Neural crest cell (in vitro differentiated cells): ENCODE measurements at places on chromosomes 12 and 14.

- DNase-seq, result no peak
Measured at GRCh38 chr12:25315388-25315787, 64.7 kb upstream of the KRAS start.

DNA sequence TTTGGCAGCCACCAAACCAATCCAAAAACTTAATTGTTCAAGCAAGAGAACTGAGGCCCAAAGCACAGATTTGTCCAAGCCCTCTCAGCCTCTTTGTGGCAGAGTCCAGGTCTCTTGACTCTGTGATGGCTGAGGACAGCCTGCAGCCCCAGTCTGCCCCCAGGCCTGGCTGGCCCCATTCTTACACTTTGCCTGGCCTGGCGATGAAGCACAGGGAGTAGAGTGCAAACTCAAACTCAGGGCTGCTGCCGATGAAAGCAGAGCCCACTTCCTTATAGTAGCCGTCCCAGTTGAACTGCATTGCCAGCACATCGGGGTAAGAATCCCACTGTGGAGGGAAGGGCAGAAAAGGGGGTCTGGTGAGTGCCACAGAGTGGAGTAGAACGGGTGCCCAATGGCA is 5.6 kb upstream of the RPAP3 start:
- DNase-seq, result no peak

GRCh38 chr12:18718462-18718861 is 19.4 kb downstream of the PLCZ1 start:
- no peak for DNase-seq

- no peak for DNase-seq
Measured at GRCh38 chr14:68770553-68771286, 22.1 kb downstream of the ZFP36L1 start.

- no peak for DNase-seq
Measured at GRCh38 chr12:13718271-13718670, 263.1 kb downstream of the GRIN2B start.

DNA sequence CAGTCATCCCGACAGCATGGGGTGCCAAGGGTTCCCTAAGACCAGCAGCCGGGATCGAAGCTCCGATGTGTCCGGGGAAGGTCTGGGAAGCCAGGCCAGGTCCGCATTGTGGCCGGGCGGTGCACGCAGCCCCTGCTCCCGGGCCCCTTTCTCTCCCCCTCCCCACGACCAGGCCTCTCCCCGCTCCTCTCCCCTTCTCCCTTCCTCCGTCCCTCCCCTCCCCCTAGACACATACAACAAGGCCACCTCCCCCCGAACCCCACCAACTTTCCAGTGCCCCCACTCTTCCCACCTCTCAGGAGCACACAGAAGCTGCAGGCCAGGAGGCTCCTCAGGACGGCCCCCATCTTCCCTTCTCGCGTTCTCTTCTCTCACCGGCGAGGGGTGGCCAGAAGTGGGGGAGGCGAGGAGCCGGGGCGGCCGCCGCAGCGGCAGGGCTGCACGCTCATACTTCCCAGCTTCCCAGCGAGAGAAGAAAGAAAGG is 413 bp downstream of the LRP6 start:
- no peak for DNase-seq

DNA sequence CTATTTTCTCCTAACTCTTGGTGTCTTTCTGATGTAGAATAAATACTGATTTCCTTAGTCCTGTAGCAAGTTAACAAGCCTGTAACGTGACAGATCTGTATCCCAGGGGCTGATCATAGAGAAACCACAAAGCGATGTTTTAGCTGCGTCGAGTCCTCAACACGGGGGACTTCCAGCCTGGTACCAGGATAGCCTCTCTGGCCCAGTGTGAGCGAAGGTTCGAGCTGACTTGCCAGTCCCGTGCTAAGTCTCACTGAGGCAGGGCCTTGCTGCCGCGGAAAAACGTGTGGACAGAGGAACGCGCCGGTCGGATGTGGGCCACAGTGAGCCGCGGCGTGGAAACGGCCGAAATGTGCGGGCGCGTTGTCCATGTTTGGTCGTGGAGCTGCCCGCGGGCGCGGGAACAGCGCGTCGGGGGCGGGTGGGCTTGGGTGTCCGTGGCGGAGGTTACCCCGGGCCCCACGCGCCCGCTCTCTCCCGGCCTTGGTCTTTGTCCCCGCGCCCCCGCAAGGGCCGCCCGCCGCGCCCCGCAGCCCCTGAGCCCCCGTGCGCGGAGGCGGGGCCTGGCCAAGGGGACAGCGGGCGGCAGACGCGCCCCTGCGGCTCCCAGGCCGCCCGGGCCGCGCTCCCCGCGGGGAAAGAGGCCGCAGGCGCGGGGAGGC is 531 bp upstream of the EML1 start:
- peak; percentile 32 for DNase-seq

- no peak for DNase-seq
Measured at GRCh38 chr14:98181241-98181640, 1090.8 kb downstream of the BCL11B start.

DNA sequence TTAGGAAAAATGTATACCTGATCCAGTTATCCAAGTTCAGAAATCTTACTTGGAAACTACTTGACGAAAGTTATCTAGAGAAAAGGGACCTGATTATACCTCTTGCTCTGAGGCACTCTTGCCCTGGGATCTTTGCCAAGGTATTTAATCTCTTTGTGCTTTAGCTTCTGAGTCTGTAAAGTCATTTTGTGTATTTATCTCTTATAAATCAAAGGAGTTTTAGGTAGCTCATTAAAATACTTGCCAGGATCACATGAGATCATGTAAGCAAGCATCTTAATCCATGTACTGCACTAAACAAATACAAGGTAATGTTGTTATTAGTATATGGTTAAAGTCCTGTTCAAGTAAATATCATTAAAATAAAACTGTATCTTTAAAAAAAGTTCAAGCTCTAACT is 147.5 kb downstream of the IPO8 start:
- no peak for DNase-seq

GRCh38 chr12:25376407-25376806 is 125.7 kb upstream of the KRAS start:
- DNase-seq, result no peak

GRCh38 chr12:21476949-21477348 is 24.5 kb downstream of the RECQL start:
- DNase-seq, result no peak

- DNase-seq, result no peak
Measured at GRCh38 chr12:126432780-126433179, 1367.5 kb downstream of the AACS start.

DNA sequence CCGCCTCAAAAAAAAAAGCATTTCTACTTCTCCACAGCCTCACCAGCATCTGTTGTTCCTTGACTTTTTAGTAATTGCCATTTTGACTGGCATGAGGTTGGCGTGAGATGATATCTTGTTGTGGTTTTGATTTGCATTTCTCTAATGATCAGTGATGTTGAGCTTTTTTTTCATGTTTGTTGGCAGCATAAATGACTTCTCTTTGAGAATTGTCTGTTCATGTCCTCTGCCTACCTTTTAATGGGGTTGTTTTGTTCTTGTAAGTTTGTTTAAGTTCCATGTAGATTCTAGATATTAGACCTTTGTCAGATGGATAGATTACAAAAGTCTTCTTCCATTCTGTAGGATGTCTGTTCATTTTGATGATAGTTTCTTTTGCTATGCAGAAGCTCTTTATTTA is 182.9 kb downstream of the FOXG1 start:
- DNase-seq, result no peak

GRCh38 chr12:92079054-92079385 is 66.6 kb downstream of the BTG1 start:
- no peak for DNase-seq

DNA sequence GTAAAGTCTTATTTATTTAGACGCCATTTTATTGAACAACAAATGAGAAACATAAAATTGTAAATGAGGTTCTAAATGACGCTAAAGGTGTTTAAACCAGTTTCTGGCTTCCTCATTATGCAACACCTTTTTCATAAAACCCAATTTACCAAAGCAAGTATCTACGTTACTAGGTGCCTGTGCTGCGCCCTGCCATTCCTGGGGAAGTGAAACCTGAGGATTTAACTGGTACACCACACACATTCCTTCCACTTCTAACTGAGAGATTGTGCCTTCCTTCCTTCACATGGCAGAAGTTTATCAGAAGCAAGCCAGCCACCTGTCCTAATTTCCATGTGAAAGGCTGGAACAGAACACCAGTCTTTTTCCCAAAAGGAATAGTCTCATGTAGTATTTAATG is 40.3 kb upstream of the GCH1 start:
- no peak for DNase-seq

- no peak for DNase-seq
Measured at GRCh38 chr12:38585086-38585485, 268.5 kb downstream of the ALG10B start.

DNA sequence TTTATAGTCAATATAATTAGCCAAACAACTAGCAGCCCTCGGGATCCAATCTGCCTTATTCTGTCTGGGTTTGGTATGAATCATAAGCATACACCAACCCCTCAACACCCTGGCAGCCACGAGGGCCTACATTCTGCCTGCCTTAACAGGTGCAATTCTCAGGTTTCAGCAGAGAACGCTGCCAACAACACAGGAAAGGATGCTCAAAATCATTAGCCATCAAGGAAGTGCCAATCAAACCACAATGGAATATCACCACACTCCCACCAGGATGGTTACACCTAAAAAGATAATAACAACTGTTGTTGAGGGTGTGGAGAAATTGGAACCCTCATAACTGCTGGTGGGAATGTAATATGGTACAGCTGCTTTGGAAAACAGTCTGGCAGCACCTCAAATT is 122.8 kb downstream of the TTC7B start:
- DNase-seq, result no peak

GRCh38 chr12:106387848-106388377 is 30.4 kb downstream of the POLR3B start:
- no peak for DNase-seq

DNA sequence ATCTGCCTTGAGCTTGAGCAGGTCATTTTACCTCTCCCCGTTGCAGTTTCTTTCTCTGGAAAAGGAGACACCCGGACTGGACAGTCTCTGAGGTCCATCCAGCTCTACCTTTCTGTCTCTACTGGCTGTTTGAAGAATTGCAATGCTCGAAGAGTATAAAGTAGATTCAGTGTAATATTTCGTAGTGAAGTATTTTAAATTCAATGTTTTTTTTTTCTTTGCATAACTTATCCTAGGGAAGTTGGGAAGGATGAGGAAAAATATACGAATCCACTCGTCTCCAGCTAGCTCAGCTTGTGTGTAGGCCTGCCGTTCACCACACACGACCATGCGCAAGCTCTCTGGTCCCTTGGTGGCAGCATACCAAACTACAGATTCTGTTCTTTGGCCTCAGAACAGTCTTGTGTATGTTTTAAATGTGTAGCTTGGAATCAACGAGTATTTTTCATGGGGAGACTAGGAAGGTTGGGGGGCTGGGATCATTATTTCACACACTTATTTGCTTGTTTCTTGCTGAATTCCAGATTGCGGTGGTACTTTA is 307.9 kb downstream of the CACNA1C start:
- DNase-seq, result no peak

GRCh38 chr12:75065482-75065881 is 144.2 kb downstream of the KCNC2 start:
- DNase-seq, result no peak

GRCh38 chr12:95859947-95860850 is 1.4 kb downstream of the SNRPF start:
- no peak for DNase-seq

GRCh38 chr14:29077916-29078315 is 311.3 kb downstream of the FOXG1 start:
- no peak for DNase-seq

DNA sequence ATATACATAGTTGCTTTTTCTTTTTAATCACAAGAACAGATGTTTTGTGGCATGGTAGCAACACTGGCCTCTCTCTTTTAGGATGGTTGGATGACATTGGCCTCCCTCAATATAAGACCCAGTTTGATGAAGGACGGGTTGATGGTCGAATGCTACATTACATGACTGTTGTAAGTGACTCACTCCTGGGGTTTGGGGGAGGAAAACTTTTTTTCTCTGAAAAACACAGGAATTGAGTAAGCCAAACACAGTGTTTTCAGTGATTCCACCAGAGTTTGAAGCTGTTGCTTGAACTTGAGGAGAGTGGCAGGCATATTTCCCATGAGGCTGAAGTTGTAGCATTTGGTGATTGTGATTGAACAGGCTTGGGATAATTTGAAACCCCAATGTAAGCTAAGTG is 13.7 kb upstream of the REP15 start:
- no peak for DNase-seq

DNA sequence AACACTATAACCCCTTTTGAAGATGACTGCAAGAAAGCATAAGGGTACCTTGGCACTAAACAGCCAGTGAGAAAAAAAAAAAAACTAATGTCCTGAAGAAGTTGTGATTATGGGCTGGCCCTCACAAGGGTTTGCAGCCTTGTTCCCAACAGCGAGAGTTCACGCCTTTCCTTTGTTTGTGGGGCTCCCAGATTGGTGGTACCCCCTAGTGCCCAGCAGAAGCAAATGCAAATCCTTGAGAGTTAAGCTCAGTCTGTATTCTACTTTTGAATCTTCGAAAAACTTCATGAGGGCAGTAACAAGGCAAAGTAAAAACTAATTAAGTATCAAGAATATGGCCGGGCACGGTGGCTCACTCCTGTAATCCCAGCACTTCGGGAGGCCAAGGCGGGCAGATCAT is 238.9 kb upstream of the LMO3 start:
- DNase-seq, result no peak

- DNase-seq, result no peak
Measured at GRCh38 chr14:103293465-103293864, 40.6 kb upstream of the EIF5 start.

GRCh38 chr14:72745991-72746980 is 147.6 kb downstream of the DPF3 start:
- DNase-seq, result no peak

DNA sequence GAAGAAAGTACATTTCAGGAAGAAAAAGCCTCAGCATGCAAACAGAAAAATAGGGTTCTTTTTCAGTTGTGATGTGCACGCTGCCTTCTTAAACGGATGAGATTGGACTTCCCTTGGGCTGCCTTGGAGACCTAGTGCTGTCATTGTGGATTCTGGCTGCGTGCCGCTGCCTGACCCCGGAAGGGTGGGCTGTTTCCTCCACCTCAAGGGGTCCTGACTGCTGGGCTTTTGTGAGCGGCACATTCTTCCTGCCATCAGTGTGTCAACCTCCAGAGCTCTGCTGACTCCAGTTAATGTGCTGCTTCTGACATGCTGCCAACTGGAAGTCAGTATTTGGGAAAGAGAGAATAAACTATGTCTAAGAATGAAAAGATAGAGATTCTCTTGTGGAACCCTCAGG is 25.1 kb downstream of the CCNK start:
- no peak for DNase-seq

- DNase-seq, result no peak
Measured at GRCh38 chr14:59032826-59033225, 155.6 kb upstream of the DAAM1 start.

GRCh38 chr12:127411166-127411915 is 855.6 kb upstream of the TMEM132C start:
- DNase-seq, result no peak
